LHCN-M2 (cell line): ENCODE measurements at places on chromosomes 4 and X. TPM values are rescaled to one million over a fixed set of nuclear protein-coding genes. Genes with fewer than 3 reads are reported as not detected.

Gene STPG2
- 0.11 TPM in 1 of 2 replicates, not detected in the other for total RNA-seq

Gene PSAPL1
- not detected in 2 replicates for total RNA-seq

Gene IGFBP7
- total RNA-seq: 221 and 314 TPM in 2 replicates

Gene ASMT
- total RNA-seq: not detected in 2 replicates

Gene TLR8
- total RNA-seq: not detected in 2 replicates

Gene SLC7A11
- total RNA-seq: 5.3 and 6.1 TPM in 2 replicates

Gene ADH1A
- total RNA-seq: not detected in 2 replicates

Gene PAQR3
- 25.6 and 25.8 TPM in 2 replicates for total RNA-seq

Gene FAM114A1
- 208 and 240 TPM in 2 replicates for total RNA-seq
